OCI-M1 (cell line): ENCODE measurements at places on chromosomes 2 and 18.

GRCh38 chr2:99140860-99141109 is 722 bp upstream of the C2orf15 start:
- DNase-seq: no peak

- peak; percentile 31 for DNase-seq
These were observed 669.4 kb downstream of the IRS1 start for GRCh38 chr2:226130192-226130591.

- peak; percentile 58 for DNase-seq
These were observed 29.8 kb downstream of the EPC2 start for GRCh38 chr2:148674063-148675020.

- DNase-seq: no peak
These were observed 50.0 kb downstream of the TMEM163 start for GRCh38 chr2:134668821-134669220.

DNA sequence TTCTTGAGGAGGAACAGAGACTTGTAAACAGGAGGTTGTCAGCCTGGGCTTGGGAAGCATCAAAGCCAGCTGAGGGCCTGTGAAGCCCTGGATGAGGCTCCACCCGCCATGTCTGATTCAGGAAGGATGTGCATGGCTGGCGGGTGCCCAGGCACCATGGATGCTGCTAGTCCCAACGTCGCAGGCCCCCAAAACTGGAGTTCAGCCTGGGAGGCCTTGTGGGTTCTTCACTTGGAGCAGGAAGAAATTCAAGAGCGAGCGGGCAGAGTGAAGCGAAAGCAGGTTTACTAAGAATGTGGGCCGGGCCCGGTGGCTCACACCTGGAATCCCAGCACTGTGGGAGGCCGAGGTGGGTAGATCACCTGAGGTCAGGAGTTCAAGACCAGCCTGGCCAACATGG is 12.1 kb upstream of the PXDN start:
- no peak for DNase-seq

DNA sequence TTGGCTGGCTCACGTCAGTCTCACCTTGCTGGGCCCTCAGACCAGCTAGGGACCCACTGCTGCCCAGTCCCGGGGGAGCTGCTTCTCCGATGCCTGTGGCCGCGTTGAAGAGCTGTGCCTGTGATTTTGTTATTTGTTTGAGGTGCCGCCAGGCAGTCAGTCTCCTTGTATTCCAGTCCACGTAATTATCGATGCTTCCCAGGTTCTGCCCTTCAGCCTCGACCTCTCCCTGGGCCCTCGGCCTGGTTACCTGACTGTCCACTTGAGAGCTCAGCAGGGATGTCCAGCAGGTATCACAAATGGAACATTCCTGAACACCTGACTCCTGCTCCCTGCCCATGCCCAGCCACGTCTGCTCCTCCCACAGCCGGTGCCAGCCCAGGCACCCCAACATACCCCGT is 195.9 kb upstream of the HS6ST1 start:
- no peak for DNase-seq

GRCh38 chr2:118309946-118310680 is 221.8 kb downstream of the INSIG2 start:
- no peak for DNase-seq

- no peak for DNase-seq
These were observed 27.4 kb upstream of the SNORC start for GRCh38 chr2:232842689-232843088.

DNA sequence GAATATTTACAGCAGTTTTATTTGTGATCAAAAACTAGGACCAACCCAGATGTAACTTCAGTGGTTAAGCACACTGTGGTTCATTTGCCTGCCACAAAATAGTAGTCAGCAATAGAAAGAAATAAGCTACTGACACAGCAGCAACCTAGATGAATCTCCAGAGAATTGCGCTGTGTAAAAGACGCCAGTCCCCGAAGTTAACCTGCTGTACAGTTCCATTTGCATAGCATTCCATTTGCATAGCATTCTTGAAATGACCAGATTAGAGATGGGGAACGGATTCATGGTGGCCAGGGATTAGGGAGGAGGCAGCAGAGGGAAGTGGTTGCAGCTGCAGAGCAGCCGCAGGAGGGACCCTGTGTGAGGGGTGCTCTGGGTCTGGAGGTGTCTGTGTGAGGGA is 39.3 kb upstream of the NFATC1 start:
- no peak for DNase-seq
